ENCODE measurements at places on chromosomes 12 and 14.
A peak's percentile ranks its signal among the peaks of the same experiment; 100 is the strongest.

DNA sequence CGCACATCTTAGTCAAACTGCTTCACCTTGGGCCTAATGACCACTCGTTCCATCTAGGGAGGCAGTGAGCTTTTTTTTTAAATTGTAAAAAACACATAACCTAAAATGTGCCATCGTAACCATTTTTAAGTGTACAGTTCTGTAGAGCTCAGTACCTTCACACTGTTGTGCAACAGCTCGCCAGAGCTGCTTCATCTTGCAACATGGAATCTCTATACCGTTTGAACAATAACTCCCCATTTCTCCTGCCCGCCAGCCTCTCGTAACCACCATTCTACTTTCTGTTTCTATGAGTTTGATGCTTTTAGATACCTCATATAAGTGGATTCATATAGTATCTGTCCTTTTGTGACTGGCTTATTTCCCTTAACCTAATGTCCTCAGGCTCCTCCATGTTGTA lies 196.2 kb downstream of the CHST11 start:
- peaks cover 98% of the 10 kb centered on the region for H3K4me1 ChIP-seq
- no peak overlapping the region for H3K27ac ChIP-seq
- no peak overlapping the region for H3K4me3 ChIP-seq
- no peaks in the 10 kb centered on the region for H3K36me3 ChIP-seq
- DNase-seq = no peak

- H3K27me3 ChIP-seq = peaks cover 6% of the 10 kb centered on the region
- DNase-seq = no peak
- H3K27ac ChIP-seq = peak overlapping the region; percentile 88
- H3K4me3 ChIP-seq = peak overlapping the region; percentile 94
- H3K36me3 ChIP-seq = no peaks in the 10 kb centered on the region
These were observed 1.3 kb upstream of the ARHGAP5 start for GRCh38 chr14:32075672-32076277.

DNA sequence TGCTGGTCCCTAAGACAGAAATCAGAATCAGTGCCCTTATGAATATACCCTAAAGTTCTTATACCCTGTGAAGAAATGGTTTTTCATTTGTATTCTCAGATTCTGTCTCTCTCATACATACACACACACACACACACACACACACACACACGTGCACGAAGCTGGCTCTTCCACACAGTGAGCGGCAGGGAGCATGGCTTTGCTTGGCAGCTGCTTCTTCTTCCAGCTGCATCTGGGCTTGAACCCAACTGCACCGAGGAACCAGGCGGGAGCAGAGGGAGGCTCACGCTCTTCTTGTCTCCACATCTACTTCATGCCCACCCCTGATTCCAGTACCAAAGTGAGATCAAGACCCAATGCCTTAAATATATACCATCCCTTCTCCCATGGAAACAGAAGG lies 19.4 kb downstream of the GRIN2B start:
- H3K36me3 ChIP-seq = no peaks in the 10 kb centered on the region
- H3K4me3 ChIP-seq = no peak overlapping the region
- H3K27me3 ChIP-seq = peaks cover 2% of the 10 kb centered on the region

GRCh38 chr14:95679998-95680735 lies 6.1 kb upstream of the TCL1B start:
- H3K4me1 ChIP-seq = no peaks in the 10 kb centered on the region
- DNase-seq = no peak
- no peak overlapping the region for H3K4me3 ChIP-seq
- no peaks in the 10 kb centered on the region for H3K36me3 ChIP-seq
- no peak overlapping the region for H3K27ac ChIP-seq
- H3K27me3 ChIP-seq = peaks cover 12% of the 10 kb centered on the region

Data from immature natural killer cell (primary cell).